Right lobe of liver (tissue), 6 donors: ENCODE measurements at places on chromosomes 7 and 10.

- no peak for DNase-seq
Observed at GRCh38 chr10:81280497-81281479, 594.2 kb upstream of the NRG3 start.

- no peak for DNase-seq
Observed at GRCh38 chr7:147363101-147363500, 1227.5 kb upstream of the C7orf33 start.

DNA sequence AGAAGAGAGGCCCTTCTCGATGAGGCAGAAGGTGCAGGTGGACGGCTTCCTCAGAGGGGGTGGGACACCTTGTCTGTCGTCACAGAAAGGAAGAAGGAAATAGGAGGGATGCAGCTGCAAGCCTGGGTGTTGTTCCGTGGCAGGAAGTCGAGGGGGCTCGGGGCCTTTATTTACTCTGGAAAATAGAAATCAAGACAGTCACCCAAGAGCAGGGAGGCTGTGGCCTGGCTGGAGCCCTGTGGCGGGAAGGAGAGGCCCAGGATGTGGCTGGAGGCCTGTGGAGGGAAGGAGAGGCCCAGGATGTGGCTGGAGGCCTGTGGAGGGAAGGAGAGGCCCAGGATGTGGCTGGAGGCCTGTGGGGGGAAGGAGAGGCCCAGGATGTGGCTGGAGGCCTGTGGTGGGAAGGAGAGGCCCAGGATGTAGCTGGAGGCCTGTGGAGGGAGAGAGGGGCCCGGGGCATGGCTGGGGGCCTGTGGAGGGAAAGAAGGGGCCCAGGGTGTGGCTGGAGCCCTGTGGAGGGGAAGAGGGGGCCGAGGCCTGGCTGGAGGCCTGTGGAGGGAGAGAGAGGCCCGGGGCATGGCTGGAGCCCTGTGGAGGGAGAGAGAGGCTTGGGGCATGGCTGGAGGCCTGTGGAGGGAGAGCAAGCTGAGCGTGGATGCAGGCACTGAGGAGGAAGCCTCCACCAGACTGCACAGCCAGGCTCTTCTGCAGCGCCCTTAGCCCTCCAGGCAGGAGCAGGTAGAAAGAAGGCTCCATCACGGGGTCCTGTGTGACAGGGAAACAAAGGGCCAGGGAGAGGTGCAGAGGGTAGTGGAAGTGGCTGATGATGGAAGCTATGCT lies 97.3 kb upstream of the SFMBT2 start:
- DNase-seq, result no peak

- DNase-seq, result no peak
Observed at GRCh38 chr7:98875501-98875900, 2.8 kb upstream of the TRRAP start.

DNA sequence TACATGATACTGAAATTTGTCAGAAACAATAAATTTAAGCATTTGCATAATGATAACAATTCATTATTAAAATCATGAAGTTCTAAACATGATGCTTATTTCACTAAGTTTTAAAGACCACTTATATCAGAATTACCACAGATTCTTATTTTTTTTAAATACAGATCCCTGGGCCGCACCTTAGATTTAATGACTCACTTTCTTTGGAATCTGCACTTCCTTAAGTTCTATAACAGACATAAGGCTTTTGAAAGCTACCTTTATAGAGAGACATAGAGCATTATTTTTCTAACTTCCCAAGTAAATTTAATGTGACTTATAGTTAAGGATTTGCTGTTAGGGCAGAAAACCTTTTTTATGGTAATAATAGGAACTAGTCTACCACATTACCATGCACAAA lies 214.9 kb downstream of the IPMK start:
- no peak for DNase-seq

- no peak for DNase-seq
Observed at GRCh38 chr10:42942279-42942950, 134.5 kb upstream of the RET start.

DNA sequence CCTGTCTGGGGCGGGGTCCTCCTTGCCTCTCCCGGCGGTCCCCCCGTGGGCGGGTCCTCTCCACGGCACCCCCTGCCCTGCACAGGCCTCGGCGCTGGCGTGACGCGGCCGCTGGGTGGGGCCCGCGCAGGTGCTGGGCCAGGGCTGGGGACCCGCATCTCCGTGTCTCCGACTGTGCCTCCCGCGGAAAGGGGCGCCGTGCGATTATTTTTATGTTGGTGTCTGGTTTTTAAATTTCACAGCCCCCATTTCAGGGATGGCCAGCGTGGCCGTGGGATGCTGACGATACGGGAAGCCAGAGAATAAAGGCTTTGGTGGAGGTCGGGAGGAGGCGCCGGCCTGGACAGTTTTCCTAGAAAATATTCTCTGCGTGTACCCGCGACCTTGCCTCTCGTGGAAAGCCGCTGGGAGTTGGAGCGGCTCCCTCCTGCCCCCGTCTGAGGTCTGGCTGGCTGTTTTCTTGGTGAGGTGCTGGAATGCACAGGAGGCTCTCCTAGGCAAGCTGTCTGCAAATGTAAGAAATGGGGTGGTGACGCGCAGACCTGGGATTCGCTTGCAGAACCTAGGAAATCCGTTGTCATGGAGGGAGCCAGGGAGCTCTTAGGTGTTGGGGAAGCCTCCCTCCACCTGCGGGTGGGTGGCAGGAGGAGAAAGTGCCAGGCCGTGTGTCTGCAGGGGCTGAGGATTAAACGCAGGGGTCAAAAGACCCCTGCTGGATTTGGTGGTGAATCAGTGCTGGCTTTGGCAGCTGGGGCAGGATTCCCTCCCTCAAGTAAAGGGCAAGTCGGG lies 28.7 kb upstream of the JAKMIP3 start:
- no peak for DNase-seq

- no peak for DNase-seq
Observed at GRCh38 chr7:112622159-112622715, 141.4 kb downstream of the LSMEM1 start.
